Hepatocyte (in vitro differentiated cells): ENCODE measurements at places on chromosomes 3 and 15. TPM values are rescaled to one million over a fixed set of nuclear protein-coding genes. Genes with fewer than 3 reads are reported as not detected.
A peak's percentile ranks its signal among the peaks of the same experiment; 100 is the strongest.

DNA sequence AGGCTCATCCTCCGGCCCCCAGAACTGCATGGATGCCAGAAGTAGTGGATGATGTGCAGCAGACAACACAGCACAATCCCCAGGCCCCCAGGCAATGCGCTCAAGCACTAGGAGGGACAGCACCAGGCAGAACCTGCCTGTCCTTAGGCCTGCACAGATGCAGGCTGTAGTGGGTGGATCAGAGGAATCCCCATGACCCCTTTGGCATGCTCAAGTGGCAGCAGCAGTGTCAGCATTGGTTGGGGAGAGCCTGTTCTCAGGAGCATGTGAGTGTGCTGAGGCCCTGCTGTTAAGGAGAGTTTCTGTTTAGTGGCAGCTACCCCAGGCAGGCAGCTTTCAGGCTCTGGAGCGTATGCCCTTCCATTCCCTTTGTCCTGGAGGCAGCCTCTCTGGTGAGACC, 25.1 kb upstream of the CD200R1L start:
- H3K36me3 ChIP-seq: no peaks in the 10 kb centered on the region
- H3K4me3 ChIP-seq: no peak overlapping the region
- DNase-seq: no peak
- H3K27ac ChIP-seq: no peak overlapping the region
- no peaks in the 10 kb centered on the region for H3K4me1 ChIP-seq

DNA sequence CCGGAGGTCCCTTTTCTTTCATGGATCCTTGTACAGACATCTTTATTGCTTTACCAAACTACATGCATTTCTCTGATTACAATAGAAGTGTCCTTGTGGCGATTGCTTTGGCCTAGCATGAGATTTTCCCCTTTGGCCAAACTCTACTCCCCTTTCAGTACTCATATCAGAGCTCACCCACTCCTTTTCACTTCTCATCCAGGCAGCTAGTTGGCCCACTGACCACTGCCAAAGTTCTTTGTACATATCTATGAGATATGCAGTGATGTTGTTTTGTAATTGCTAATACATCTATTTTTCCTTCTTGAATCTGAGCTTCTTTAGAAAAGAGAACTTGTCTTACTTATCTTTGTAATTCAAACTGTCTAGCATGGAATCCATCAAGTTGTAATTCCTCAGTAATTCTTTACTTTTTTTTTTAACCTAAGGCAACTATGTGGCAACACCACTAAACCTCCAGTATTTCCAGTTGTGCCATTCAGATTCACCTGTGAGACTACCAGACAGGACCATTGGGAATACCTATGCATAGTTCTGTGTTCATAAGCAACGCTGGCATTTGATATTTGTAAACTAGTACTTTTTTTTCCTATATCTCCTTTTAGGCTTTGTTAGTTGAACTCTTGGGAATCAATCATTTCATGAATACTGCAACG, 39.2 kb downstream of the AADACL2 start:
- DNase-seq: no peak
- H3K4me1 ChIP-seq: peaks cover 16% of the 10 kb centered on the region
- H3K27ac ChIP-seq: no peak overlapping the region
- no peaks in the 10 kb centered on the region for H3K36me3 ChIP-seq
- H3K4me3 ChIP-seq: no peak overlapping the region

DNA sequence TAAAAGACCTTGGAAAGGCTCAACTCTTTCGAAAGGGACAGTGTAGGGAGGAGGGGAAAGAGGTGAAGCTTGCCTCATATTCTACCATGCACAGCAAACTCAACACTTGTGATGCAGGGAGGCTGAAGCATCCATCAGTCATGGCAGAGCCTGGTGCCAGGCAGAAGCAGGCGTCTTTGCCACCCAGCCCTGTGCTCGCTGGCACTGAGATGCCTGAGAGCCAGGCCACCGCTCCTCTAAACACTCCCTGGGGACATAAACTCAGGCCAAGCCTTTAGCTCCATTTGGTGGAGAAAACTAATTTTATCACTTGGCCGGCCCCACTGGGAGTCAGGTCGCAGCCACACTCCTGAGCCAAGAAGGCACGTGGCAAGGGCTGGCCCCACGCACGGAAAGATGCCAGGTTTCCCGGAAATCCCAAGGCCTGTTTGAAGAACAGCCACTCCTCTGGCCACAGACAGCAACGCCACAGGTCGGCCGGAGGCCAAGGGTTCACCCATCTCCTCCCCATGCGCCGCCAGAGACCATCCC, 30.7 kb downstream of the XXYLT1 start:
- H3K4me3 ChIP-seq: no peak overlapping the region
- peaks cover 8% of the 10 kb centered on the region for H3K4me1 ChIP-seq
- H3K27ac ChIP-seq: no peak overlapping the region
- H3K36me3 ChIP-seq: no peaks in the 10 kb centered on the region

GRCh38 chr3:2599471-2599870, 500.8 kb downstream of the CNTN4 start:
- no peak overlapping the region for H3K27ac ChIP-seq
- no peaks in the 10 kb centered on the region for H3K27me3 ChIP-seq
- peaks cover 8% of the 10 kb centered on the region for H3K4me1 ChIP-seq
- DNase-seq: no peak
- no peak overlapping the region for H3K4me3 ChIP-seq
- no peaks in the 10 kb centered on the region for H3K36me3 ChIP-seq

The LZTFL1 gene
- total RNA-seq: 24.8 and 25.1 TPM in 2 replicates

- no peak overlapping the region for H3K27ac ChIP-seq
- DNase-seq: no peak
- peaks cover 63% of the 10 kb centered on the region for H3K27me3 ChIP-seq
- H3K4me1 ChIP-seq: no peaks in the 10 kb centered on the region
These were observed 6.8 kb upstream of the SKOR1 start for GRCh38 chr15:67818464-67818863.

The ANKRD34C gene
- total RNA-seq: 0.04 TPM in 1 of 2 replicates, not detected in the other

The SOX2 gene
- total RNA-seq: 2.4 and 3.5 TPM in 2 replicates

The NPAP1 gene
- total RNA-seq: 0.87 and 1.2 TPM in 2 replicates

GRCh38 chr15:100516643-100517512, 11.9 kb downstream of the CERS3 start:
- no peaks in the 10 kb centered on the region for H3K27me3 ChIP-seq
- no peak overlapping the region for H3K27ac ChIP-seq
- H3K36me3 ChIP-seq: no peaks in the 10 kb centered on the region
- peaks cover 3% of the 10 kb centered on the region for H3K4me1 ChIP-seq
- no peak overlapping the region for H3K4me3 ChIP-seq
- DNase-seq: no peak

- H3K27ac ChIP-seq: peak overlapping the region; percentile 81
- no peak for DNase-seq
- peaks cover 42% of the 10 kb centered on the region for H3K4me1 ChIP-seq
- peak overlapping the region; percentile 49 for H3K4me3 ChIP-seq
- H3K36me3 ChIP-seq: no peaks in the 10 kb centered on the region
These were observed 1.7 kb downstream of the GXYLT2 start for GRCh38 chr3:72889310-72890165.

- H3K4me1 ChIP-seq: peaks cover 7% of the 10 kb centered on the region
- no peak for DNase-seq
- no peaks in the 10 kb centered on the region for H3K36me3 ChIP-seq
- no peaks in the 10 kb centered on the region for H3K27me3 ChIP-seq
- peak overlapping the region; percentile 10 for H3K27ac ChIP-seq
These were observed 27.2 kb downstream of the MAP2K5 start for GRCh38 chr15:67569668-67570067.

- no peaks in the 10 kb centered on the region for H3K27me3 ChIP-seq
- no peak for DNase-seq
- H3K36me3 ChIP-seq: no peaks in the 10 kb centered on the region
- H3K4me3 ChIP-seq: no peak overlapping the region
These were observed 18.9 kb upstream of the IFT57 start for GRCh38 chr3:108241146-108241545.

DNA sequence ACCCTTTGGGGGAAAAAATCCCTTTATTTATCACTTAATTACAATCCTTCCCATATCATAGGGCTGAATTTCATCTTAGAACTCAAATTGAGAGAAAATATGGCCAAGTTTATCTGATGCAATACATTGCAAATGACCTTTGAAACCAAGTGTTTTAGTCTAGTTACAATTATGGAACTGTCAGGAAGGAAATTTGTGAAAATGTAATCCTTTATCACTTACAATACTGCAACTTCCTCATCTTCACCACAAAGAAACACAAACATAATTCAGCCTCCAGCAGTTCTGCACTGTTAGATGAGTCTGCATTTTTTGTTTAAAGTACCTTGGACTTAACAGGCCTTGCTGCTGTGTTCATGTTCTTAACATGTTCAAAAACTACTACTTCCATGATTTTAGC, 4.6 kb downstream of the CCPG1 start:
- no peaks in the 10 kb centered on the region for H3K27me3 ChIP-seq
- H3K4me3 ChIP-seq: no peak overlapping the region
- H3K27ac ChIP-seq: peak overlapping the region; percentile 5
- no peaks in the 10 kb centered on the region for H3K36me3 ChIP-seq
- DNase-seq: peak; percentile 7
- H3K4me1 ChIP-seq: peaks cover 10% of the 10 kb centered on the region

GRCh38 chr15:62125773-62126172, 39.3 kb downstream of the C2CD4B start:
- H3K4me1 ChIP-seq: peaks cover 10% of the 10 kb centered on the region
- no peak overlapping the region for H3K27ac ChIP-seq
- H3K27me3 ChIP-seq: no peaks in the 10 kb centered on the region
- peak; percentile 47 for DNase-seq

GRCh38 chr3:78871048-78871447, 896.8 kb downstream of the ROBO1 start:
- peaks cover 16% of the 10 kb centered on the region for H3K4me1 ChIP-seq
- no peak overlapping the region for H3K27ac ChIP-seq
- no peaks in the 10 kb centered on the region for H3K27me3 ChIP-seq
- H3K4me3 ChIP-seq: no peak overlapping the region
- DNase-seq: no peak

DNA sequence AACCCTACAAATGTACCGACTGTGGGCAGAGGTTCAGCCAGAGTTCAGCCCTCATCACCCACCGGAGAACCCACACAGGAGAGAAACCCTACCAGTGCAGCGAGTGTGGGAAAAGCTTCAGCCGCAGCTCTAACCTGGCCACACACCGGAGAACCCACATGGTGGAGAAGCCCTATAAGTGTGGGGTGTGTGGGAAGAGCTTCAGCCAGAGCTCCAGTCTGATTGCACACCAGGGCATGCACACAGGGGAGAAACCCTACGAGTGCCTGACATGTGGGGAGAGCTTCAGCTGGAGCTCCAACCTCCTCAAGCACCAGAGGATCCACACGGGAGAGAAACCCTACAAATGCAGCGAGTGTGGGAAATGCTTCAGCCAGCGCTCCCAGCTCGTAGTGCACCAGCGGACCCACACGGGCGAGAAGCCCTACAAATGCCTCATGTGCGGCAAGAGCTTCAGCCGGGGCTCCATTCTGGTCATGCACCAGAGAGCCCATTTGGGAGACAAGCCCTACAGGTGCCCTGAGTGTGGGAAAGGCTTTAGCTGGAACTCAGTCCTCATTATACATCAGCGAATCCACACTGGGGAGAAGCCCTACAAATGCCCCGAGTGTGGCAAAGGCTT, 20.7 kb downstream of the ZSCAN2 start:
- H3K4me1 ChIP-seq: no peaks in the 10 kb centered on the region
- H3K27ac ChIP-seq: no peak overlapping the region
- no peaks in the 10 kb centered on the region for H3K27me3 ChIP-seq
- no peak for DNase-seq
- no peak overlapping the region for H3K4me3 ChIP-seq

The PCSK6 gene
- total RNA-seq: 40.5 and 52.5 TPM in 2 replicates

GRCh38 chr3:124650798-124651197, 79.5 kb upstream of the UMPS start:
- H3K4me1 ChIP-seq: peaks cover 9% of the 10 kb centered on the region
- H3K36me3 ChIP-seq: no peaks in the 10 kb centered on the region
- H3K4me3 ChIP-seq: no peak overlapping the region
- H3K27ac ChIP-seq: no peak overlapping the region
- no peaks in the 10 kb centered on the region for H3K27me3 ChIP-seq
- no peak for DNase-seq

- H3K27ac ChIP-seq: no peak overlapping the region
- no peaks in the 10 kb centered on the region for H3K36me3 ChIP-seq
- peak overlapping the region; percentile 62 for H3K4me3 ChIP-seq
- no peak for DNase-seq
- H3K4me1 ChIP-seq: peaks cover 19% of the 10 kb centered on the region
These were observed 817 bp upstream of the PLXNA1 start for GRCh38 chr3:126982126-126982470.

DNA sequence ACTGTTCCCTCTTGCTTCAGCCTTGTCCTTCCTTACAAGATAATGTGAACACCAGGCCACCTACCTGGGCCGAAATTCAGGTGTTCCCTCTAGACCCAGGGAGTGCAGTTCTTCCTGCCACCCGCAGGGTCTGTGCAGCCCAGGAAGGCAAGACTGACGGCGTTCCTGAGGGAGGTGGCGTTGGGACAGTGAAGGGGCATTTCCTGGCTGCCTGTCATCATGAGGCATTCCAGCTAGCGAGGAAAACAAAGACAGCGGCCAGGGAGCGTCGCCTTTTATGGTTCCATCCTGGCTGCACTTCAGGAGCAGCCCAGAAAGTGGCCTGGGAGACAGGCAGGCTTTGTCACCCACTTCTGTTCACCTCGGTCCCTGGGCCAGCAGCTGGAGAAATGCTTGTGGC, 84.8 kb upstream of the WNT5A start:
- peak; percentile 69 for DNase-seq
- peaks cover 19% of the 10 kb centered on the region for H3K4me1 ChIP-seq
- no peaks in the 10 kb centered on the region for H3K36me3 ChIP-seq
- no peaks in the 10 kb centered on the region for H3K27me3 ChIP-seq

GRCh38 chr3:45272032-45272810, 46.1 kb upstream of the TMEM158 start:
- H3K4me3 ChIP-seq: no peak overlapping the region
- DNase-seq: no peak
- H3K36me3 ChIP-seq: no peaks in the 10 kb centered on the region
- no peaks in the 10 kb centered on the region for H3K4me1 ChIP-seq
- H3K27ac ChIP-seq: no peak overlapping the region

- no peak overlapping the region for H3K4me3 ChIP-seq
- DNase-seq: peak; percentile 18
- H3K4me1 ChIP-seq: peaks cover 8% of the 10 kb centered on the region
- no peaks in the 10 kb centered on the region for H3K36me3 ChIP-seq
- H3K27me3 ChIP-seq: peaks cover 71% of the 10 kb centered on the region
- H3K27ac ChIP-seq: peak overlapping the region; percentile 34
These were observed 1.6 kb upstream of the BNC1 start for GRCh38 chr15:83285979-83286553.

The CX3CR1 gene
- total RNA-seq: 0.28 and 0.70 TPM in 2 replicates

The WNT5A gene
- 96.0 and 129 TPM in 2 replicates for total RNA-seq

DNA sequence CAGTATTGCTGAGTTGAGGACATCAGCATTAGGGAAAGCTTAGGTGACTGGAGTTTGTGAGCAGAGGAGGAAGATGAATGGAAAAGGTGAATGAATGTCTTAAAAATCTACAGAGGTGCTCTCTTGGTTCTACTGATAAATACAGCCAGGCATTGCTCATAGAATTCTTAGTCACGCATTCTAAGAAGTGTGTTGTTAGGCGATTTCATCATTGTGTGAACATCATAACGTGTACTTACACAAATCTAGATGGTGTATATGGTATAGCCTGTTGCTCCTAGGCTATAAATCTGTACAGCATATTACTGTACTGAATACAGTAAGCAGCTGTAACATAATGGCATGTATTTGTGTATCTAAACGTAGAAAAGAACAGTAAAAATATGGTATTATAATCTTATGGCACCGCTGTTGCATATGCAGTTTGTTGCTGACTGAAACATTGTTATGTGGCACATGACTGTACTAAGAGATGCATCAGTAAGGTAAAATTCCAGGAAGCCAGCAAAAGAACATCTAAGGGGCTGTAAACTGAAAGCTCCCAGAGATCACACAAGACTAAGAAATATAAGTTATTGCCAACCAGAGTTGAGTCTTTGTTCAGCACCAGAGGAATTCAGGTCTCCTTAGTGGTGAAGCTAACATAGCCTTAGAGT, 42.9 kb upstream of the ASB14 start:
- H3K27ac ChIP-seq: peak overlapping the region; percentile 54
- DNase-seq: no peak
- no peaks in the 10 kb centered on the region for H3K27me3 ChIP-seq
- H3K36me3 ChIP-seq: no peaks in the 10 kb centered on the region
